T-helper 1 cell (primary cell): ENCODE measurements at places on chromosomes 3 and 15.

GRCh38 chr3:150996731-150997130 lies 24.2 kb upstream of the CLRN1 start:
- DNase-seq = no peak

- no peak for DNase-seq
Measured at GRCh38 chr3:4408958-4409357, 58.1 kb downstream of the SUMF1 start.

DNA sequence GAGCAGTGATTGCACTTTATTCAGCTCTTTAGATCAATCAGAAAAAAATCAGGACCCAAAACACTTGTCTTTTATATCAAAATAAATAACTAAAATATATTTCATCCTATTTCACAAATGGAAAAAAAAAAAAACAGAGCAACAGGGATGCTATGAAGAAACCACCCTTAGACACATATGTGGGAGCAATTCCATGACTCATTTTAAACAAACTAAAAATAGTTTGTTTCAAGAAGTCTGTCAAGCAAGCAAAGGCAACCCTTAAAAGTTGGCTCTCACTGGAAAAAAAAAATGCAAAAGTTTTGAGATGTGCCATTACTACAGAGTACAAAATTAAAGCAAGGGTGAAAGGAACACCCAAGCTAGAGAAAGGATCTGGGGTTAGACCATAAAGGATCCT lies 5.7 kb downstream of the ATP13A3 start:
- DNase-seq = no peak

DNA sequence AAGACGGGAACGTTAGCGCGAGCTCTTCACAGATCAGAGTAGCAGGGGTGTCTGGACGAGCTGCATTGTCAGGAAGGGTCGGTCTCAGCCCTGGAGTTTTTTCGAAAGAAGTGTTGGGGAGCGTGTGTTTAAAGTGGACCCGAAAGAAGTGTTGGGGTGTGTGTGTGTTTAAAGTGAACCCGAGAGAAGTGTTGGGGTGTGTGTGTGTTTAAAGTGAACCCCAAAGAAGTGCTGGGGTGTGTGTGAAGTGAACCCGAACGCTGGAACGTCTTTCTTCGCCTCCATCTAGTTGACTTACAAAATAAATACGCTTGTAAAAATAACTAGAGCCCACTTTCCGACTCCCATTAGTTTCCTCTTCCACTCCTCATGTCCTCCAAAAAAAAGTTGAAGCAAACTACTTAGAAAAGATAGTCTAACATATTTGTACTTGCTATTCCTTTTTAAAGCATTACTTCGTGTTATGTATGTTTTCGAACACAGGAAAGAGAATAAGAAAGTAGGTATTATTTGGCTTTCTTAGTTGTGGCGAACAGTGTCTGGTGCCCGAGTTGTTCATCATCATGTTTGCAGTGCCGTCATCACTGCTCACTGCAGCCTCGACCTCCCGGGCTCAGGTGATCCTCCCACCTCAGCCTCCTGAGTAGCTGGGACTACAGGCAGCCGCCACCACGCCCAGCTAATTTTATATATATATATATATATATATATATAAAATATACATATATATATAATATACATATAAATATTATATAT lies 1.0 kb downstream of the LRCH3 start:
- no peak for DNase-seq

DNA sequence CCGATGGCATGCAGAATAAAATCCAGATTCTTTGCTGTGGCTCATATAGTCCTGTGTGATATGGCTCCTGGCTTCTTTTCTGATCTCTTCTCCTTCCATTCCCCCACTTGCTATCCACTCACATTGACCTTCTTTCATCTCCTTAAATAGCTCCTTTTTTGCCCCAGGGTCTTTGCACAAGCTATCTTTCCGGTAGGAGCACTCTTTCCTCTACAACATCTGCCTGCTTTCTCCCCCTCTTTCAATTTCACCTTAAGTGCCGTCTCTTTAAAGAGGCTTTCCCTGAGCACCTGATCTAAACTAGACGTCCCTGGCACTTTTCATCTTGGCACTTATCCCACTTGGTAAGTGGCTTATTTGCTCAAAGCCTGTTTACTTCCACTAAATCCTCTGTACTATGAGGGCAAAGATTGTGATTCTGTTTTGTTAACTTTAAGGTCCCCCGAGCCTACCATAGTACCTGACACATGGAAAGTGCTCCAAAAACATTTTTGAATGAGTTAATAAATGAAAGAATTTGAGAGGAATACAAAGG lies 323.3 kb upstream of the TLE3 start:
- no peak for DNase-seq

GRCh38 chr15:51332206-51333147 lies 5.9 kb downstream of the CYP19A1 start:
- no peak for DNase-seq

- DNase-seq = no peak
Measured at GRCh38 chr15:40100123-40100946, 8.3 kb downstream of the BMF start.

DNA sequence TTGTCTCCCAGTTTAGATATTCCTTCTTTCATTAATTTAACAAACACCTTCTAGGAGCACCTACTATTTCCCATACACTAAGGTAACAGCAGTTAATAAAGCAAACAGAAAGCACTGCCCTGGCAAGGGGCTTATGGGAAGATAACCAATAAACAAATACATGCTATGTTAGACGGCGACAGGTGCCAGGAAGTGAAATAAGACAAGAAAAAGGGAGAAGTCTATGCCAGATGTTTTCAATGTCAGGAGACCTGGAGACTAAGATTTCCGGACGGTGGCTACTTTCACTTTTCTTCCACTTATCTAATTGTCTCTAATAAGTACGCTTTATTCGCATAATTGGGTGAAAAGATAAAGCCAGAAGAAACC lies 32.5 kb upstream of the ZNF445 start:
- DNase-seq = no peak

DNA sequence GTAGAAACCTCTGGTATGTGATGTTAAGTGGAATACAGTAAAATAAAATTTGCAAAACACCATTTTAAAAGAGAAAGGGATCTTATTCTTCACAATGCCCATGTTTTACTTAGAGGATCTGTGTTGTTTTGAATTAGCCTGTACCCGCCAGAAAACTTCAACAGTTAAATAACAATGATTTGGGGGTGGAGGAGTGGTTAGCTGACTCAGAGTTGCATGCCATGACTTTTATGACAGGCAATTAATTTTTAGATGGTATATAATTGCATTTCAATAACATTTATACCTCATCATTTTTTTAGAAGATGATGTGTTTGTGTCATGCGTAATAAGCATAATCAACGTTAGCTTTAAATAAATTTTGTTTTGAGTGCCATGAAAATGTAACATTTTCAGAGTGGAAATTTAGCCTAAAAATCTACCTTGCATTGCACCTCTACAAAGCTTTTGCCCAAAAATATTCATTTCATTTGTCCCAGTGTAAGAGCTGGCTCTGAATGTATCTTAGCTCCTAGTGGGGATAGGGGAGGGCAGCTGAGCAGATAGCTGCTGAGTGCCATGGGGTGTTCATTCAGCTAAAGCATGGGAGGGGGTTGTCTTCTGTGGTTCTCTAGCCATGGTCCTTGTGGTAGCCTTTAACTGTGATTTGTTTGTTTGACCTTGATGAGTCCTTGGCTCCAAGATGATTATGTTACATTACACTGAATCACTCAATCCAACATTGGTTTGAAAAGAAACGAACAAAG lies 379.8 kb downstream of the LPP start:
- DNase-seq = no peak

GRCh38 chr3:100554373-100554676 lies 55.1 kb upstream of the ADGRG7 start:
- DNase-seq = no peak

GRCh38 chr3:71504250-71505036 lies 79.1 kb downstream of the FOXP1 start:
- no peak for DNase-seq

- no peak for DNase-seq
Measured at GRCh38 chr3:4812591-4812990, 166.6 kb upstream of the BHLHE40 start.
